ENCODE measurements at places on chromosomes 2 and 18.

DNA sequence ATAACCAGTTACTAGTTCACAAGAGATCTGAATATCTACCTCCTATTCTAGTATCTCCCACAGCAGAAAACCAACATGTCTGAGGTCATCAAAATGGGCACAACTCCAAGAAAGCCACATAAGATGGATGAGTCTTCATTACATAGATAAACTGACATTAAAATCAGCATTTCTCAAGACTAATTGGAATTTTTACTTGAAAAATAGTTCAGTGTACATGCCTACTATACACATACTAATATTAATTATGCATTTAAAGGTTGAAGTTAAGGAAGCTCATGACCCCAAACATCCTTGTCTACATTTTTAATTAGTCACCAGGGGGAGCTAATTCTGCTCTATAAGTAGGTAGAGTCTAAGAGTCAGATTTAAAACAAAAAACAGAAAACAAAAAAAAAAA is 41.9 kb downstream of the ZNF521 start:
- DNase-seq = no peak

- DNase-seq = no peak
Observed at GRCh38 chr18:69840001-69840400, 107.7 kb downstream of the CD226 start.

DNA sequence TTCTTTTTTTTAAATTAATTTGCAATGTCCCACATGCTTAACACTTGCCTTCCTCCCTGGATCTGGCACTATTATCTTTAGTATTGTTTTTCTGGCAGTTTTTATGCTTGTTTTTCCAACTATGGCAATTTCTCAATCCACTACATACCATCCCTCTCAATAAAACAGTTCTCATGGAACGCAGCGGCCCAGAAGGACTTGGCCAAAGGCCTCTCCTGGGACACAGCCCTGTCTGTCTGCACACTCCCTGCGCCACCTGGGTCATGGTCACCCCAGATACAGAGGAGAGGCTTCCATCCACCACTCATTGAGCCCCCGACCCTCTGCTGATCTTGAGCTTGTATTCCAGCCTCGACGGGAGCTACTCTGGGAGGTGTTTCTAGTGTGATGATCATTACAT is 91.2 kb downstream of the TWIST2 start:
- DNase-seq = no peak

GRCh38 chr2:105460048-105460732 is 61.3 kb upstream of the FHL2 start:
- no peak for DNase-seq

DNA sequence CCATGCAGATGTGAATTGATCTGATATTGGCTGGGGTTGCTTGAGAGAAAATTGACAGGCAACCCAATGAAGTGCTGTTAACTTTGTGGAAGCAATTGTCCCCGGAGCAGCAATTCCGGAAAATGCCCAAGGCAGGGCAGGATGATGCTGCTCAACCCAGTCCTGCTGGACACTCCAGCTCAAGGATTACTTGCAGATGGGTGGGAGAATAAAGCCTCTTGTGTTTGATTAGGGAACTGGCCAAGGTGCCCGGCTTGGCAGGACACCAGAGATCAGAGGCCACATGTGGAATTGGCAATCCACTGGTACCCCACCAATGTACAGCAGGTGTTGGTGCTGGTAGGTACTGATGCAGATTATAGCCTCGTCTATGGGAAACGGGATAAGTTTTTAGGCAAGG is 12.3 kb upstream of the C2orf42 start:
- DNase-seq = no peak
